ENCODE measurements at places on chromosomes 5 and 9.

DNA sequence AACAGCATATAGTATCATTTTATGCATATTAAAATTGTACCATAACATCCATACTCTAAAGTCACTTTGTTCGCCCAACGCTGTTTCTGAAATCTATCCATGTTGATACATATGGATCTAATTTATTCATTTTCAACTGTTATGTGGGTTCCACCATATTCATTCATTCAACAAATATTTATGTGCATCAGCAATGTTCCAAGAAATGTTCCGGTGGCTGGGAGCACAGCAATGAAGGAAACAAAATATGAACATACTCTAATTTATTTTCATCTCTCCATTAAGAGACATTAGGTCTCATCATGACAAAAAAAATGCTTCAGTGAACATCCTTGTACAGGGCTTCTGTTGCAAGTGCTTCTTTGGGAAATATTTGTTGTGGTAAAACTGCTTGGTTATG, 75.4 kb downstream of the MARCHF3 start:
- no peaks in the 10 kb centered on the region for H3K36me3 ChIP-seq
- H3K4me3 ChIP-seq, result no peak overlapping the region
- no peaks in the 10 kb centered on the region for H3K4me1 ChIP-seq
- no peaks in the 10 kb centered on the region for H3K27me3 ChIP-seq

DNA sequence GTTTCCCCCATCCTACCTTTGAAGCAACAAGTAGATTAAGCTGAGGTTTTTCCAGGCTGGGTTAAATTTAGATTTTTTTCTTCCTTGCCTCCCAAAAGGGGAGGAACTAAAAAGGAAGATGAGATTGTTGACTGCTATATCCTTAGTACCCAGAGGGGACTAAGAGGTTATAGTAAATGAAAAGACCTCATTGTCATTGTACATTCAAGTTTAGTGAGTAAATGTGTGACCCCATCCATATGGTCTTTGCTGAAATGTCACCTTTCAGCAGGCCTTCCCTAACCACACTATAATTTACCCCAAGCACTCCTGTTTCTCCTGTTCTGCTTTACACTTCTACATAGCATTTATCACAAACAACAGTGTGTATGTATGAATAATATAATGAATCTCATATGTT, 35.8 kb upstream of the CHD1 start:
- DNase-seq, result no peak
- no peak overlapping the region for H3K4me3 ChIP-seq
- no peaks in the 10 kb centered on the region for H3K4me1 ChIP-seq
- H3K27ac ChIP-seq, result no peak overlapping the region
- H3K36me3 ChIP-seq, result no peaks in the 10 kb centered on the region

DNA sequence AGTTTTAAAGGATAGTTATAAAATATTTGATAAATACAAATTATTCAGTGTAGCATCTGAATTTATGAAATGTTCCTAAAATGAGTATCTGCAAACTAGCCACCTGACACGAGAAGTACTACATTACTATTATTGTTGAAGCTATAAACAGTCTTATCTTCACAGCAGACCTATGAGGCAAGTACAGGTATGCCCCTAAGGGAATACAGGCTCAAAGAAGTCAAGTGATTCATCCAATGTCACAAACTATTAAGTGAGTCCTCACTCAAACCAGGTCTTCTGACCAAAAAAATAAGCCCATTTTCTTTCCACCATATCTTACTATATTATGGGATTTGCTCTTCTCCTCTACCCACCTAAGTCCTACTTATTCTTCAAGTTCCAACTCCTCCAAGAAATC, 28.7 kb downstream of the STRBP start:
- no peak for DNase-seq
- H3K27me3 ChIP-seq, result no peaks in the 10 kb centered on the region
- H3K27ac ChIP-seq, result no peak overlapping the region
- H3K4me3 ChIP-seq, result no peak overlapping the region

- no peak overlapping the region for H3K4me3 ChIP-seq
- no peaks in the 10 kb centered on the region for H3K36me3 ChIP-seq
- no peak overlapping the region for H3K27ac ChIP-seq
- H3K27me3 ChIP-seq, result no peaks in the 10 kb centered on the region
Measured at GRCh38 chr9:92686954-92687353, 17.0 kb upstream of the IPPK start.

- DNase-seq, result no peak
- H3K27me3 ChIP-seq, result no peaks in the 10 kb centered on the region
- no peak overlapping the region for H3K4me3 ChIP-seq
- no peaks in the 10 kb centered on the region for H3K36me3 ChIP-seq
- no peak overlapping the region for H3K27ac ChIP-seq
Measured at GRCh38 chr5:170536525-170536924, 32.7 kb downstream of the KCNIP1 start.

DNA sequence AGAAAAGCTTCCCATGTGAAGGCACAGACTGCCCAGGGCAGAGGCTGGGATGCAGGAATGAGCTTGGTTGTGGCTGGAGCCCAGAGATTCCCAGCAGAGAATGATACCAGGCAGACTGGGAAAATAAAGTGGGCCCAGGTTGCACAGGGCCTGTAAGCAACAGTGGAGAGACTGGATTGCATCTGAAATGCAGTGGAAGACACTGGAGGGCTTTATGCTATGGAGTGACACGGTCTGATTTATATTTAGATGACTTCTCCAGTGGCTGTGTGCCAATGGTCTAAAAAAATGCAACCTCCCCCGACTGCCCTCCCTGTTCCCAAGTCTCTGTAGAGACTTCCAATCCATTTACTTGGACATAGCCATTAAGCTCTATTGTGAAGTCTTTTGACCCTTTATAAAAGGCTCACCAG, 951.1 kb upstream of the DMAC1 start:
- no peak for DNase-seq
- no peaks in the 10 kb centered on the region for H3K36me3 ChIP-seq
- H3K27ac ChIP-seq, result no peak overlapping the region

- peaks cover 5% of the 10 kb centered on the region for H3K4me1 ChIP-seq
- H3K4me3 ChIP-seq, result no peak overlapping the region
- no peaks in the 10 kb centered on the region for H3K36me3 ChIP-seq
- no peaks in the 10 kb centered on the region for H3K27me3 ChIP-seq
- H3K27ac ChIP-seq, result no peak overlapping the region
Measured at GRCh38 chr5:93990504-93991070, 249.2 kb upstream of the POU5F2 start.

- H3K27me3 ChIP-seq, result no peaks in the 10 kb centered on the region
- no peak overlapping the region for H3K4me3 ChIP-seq
- DNase-seq, result no peak
- H3K4me1 ChIP-seq, result no peaks in the 10 kb centered on the region
- no peaks in the 10 kb centered on the region for H3K36me3 ChIP-seq
Measured at GRCh38 chr9:25206027-25206426, 472.2 kb downstream of the TUSC1 start.

DNA sequence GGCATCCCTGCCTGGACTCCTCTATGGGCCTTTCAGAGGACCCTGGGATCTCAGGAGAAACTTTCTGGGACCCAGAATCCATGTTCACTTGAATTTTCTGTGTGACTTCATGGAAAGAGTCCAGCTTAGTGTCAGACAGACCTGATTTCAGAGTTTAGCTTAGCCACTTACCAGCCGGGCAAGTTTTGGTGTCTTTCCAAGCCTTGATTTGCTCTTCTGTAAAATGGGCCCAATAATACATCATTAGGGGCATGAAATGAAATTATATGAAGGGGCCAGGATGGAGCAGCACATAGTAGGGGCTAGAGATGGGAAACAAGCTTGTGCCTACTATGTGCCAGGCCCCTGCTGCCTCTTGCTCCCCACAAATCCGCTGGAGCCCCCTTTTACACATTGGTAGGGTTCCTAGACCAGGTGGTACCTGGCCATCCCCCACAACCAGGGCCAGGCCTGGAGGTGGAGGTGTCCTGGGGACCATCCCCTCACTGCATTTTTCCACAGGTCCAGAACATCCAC, 33.2 kb upstream of the RPL26L1 start:
- H3K4me3 ChIP-seq, result no peak overlapping the region
- peaks cover 2% of the 10 kb centered on the region for H3K4me1 ChIP-seq
- no peak overlapping the region for H3K27ac ChIP-seq

GRCh38 chr5:7970816-7971215, 101.9 kb downstream of the MTRR start:
- H3K4me1 ChIP-seq, result no peaks in the 10 kb centered on the region
- H3K27me3 ChIP-seq, result no peaks in the 10 kb centered on the region
- DNase-seq, result no peak
- H3K4me3 ChIP-seq, result no peak overlapping the region

DNA sequence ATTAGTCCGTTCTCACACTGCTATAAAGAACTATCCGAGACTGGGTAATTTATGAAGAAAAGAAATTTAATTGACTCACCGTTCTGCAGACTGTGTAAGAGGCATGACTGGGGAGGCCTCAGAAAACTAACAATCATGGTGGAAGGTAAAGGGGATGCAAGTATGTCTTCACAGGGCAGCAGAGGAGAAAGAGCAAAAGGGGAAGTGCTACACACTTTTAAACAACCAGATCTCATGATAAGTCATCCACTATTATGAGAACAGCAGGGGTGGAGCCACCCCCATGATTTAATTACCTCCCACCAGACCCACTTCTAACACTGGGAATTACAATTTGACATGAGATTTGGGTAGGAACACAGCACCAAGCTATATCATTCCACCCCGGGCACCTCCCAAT, 26.6 kb downstream of the FST start:
- no peak overlapping the region for H3K4me3 ChIP-seq
- H3K36me3 ChIP-seq, result no peaks in the 10 kb centered on the region
- no peak overlapping the region for H3K27ac ChIP-seq

DNA sequence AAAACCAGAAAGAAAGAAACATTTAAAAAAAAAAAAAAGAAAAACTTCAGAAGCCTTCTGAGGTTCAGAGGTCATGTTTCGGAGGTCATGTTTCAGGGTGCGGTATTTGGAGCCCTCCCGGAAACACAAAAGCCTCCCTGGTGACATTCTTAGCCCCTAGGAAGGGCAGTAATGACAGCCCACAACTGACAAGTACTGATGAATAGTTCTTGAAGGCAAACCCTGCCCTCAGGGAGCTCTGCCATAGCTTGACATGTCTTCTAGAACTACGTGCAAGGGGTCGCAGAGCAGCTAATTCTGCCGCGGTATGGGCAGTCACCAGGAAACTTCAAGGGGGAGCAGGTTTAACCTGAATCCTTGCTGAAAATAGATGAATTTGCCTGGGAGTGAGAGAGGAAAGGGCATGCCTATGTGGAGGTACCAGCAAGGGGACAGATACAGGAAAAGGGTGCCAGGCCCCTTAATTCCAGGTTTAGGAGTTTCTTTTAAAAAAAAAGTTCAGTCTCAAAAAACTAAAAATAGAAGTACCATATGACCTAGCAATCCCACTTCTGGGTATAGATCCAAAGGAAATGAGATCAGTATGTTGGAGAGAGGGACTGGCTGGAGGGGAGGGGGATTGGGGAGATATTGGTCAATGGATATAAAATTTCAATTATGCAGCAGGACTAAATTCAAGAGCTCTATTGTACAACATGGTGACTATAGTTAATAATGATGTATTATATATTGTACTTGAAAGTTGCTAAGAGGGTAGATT, 98.4 kb downstream of the C9orf152 start:
- no peak overlapping the region for H3K4me3 ChIP-seq
- H3K27me3 ChIP-seq, result no peaks in the 10 kb centered on the region
- no peaks in the 10 kb centered on the region for H3K36me3 ChIP-seq

- no peak overlapping the region for H3K27ac ChIP-seq
- no peak overlapping the region for H3K4me3 ChIP-seq
- no peaks in the 10 kb centered on the region for H3K36me3 ChIP-seq
- no peak for DNase-seq
Measured at GRCh38 chr5:95352691-95353090, 38.5 kb upstream of the FAM81B start.

DNA sequence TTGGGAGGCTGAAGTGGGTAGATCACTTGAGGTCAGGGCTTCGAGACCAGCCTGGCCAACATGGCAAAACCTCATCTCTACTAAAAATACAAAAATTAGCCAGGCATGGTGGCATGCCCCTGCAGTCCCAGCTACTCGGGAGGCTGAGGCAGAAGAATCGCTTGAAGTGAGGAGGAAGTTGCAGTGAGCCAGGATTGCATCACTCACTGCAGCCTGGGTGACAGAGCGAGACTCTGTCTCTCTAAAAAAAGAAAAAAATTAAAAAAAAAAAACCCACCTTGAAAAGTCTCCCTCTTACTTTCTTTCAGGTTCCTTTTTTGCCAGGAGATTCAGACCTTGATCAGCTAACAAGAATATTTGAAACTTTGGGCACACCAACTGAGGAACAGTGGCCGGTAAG, 34.2 kb downstream of the CDK7 start:
- H3K27me3 ChIP-seq, result no peaks in the 10 kb centered on the region
- DNase-seq, result no peak
- H3K4me1 ChIP-seq, result no peaks in the 10 kb centered on the region

DNA sequence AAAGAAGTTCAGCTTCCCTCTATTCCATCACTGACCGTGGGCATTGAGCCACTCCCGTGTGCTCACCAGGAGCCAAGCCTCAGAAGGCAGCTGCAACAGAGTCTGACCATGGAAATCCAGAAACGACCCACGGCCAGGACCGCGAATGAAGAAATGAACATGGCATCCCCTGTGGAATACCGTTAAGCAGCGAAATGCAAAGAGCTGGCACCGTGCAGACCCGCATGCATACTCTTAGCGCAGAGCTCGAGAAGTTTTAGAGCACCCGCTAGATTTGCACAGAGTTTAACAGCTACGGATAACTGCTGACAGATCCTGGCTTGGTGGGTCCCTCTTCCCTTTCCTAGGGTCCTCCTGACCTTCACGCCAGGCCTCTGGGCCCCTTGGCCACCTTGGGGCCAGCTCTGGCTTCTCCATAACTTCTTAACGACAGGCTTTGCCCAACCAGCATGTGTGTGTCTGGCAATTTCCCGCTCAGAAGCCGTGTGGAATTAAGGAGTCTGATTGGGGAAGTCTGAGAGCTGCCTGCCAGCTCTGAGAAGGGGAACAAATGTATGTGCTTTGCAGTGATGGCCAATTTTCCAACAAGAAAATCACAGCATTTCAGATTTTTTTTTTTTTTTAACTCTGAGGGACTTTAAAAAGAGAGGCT, 75.3 kb upstream of the COL5A1 start:
- no peaks in the 10 kb centered on the region for H3K4me1 ChIP-seq
- no peak overlapping the region for H3K27ac ChIP-seq
- DNase-seq, result no peak
- H3K4me3 ChIP-seq, result no peak overlapping the region

DNA sequence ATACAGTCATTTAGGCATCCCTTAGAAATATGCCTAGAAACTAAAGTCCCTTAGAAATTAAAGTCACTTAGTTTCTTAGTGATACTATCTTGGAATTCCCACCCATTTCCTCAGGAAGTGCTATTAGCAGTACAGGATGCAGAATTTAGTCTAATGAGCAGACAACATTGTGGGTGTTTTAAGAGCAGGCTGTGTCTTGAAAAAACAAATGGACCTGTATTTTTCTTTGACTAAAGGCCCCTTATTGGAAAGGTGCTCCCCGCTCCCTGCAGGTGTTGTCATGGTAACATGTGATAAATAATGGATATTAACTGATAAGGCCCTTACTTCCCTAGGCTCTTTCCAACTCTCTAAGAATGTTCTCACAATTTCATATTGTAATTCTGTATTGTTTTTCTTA, 38.8 kb upstream of the STARD4 start:
- H3K4me3 ChIP-seq, result no peak overlapping the region
- DNase-seq, result no peak
- H3K36me3 ChIP-seq, result no peaks in the 10 kb centered on the region
